ENCODE measurements at places on chromosomes 13 and 19.

DNA sequence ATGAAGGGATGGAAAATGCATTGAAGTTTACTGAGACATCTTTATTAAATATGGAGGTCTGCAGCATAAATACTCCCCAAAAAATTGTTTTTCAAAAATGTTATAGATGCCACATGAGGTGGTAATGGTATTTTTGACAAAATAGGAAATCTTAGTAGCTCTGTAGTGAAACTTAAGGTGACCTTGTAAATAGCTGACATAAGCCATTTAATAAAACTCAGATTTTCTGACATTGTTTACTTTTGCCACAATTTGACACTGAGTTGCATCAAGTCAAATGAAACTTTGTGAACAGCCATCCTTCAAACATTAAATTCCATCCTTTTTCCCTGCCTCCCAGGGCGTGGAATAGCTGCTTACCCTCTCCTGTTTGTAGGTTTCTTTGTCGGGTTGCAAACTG, 953.1 kb downstream of the PCDH17 start:
- no peak for DNase-seq

GRCh38 chr13:53778937-53779336, 750.3 kb downstream of the OLFM4 start:
- no peak for DNase-seq

- DNase-seq, result no peak
Measured at GRCh38 chr19:15374105-15374651, 5.4 kb downstream of the AKAP8 start.

DNA sequence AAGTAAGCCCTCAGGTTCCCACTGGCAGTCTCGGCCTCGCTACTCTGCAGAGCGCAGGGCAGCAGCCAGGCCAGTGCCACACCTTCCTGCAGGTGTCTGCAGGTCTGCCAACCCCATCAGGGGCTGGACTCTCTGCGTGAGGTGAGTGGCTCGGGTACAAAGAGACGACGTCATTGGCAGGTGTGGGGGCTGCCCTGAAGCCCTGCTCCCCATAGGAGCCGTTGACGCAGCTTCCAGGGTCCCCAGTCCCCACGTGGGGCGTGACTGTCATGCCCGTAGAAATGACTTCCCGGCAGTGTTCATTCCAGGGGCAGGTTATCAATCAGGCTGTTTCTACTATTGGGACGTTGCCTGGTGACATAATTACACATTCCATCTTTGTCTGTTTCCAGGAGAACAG, 15.3 kb upstream of the GJB6 start:
- DNase-seq, result no peak

- no peak for DNase-seq
Measured at GRCh38 chr13:62209529-62209928, 793.9 kb upstream of the PCDH20 start.

DNA sequence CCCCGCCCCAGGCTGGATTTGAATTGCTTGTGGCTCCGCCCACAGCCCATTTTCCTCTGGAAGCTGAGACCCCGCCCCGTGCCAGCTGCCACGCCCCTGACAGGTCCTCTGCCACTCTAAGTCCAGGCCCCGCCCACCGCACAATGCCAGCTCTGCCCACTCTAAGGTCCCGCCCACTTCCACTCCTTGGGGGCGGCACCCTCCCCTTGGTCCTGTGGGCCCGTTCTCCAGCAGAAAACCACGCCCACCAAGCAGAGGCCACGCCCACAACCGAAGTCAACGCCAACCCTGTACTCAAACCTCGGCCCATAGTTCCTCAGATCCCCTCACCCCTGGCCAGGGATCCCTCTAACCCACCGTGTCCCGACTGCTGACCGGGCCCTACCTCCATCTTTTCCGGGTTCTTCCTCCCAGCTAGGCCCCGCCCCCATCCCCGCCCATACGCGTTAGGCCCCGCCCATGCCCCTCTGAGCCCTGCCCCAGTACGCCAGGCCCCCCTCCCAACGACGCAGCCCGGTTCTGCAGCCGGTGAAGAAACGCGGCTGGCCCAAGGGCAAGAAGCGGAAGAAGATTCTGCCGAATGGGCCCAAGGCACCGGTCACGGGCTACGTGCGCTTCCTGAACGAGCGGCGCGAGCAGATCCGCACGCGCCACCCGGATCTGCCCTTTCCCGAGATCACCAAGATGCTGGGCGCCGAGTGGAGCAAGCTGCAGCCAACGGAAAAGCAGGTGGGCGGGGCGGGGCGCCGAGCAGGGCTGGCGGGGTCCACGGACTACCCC, 1.3 kb downstream of the HMG20B start:
- peak; percentile 56 for DNase-seq

GRCh38 chr13:112881656-112882554, 87.1 kb upstream of the MCF2L start:
- DNase-seq, result no peak

GRCh38 chr19:29117926-29118325, 95.0 kb downstream of the UQCRFS1 start:
- DNase-seq, result no peak
